Activated T-helper 1 cell treated with anti-CD3 and anti-CD28 coated beads, Interleukin-2, amount 50 U/mL, for 16 hours (primary cell): ENCODE measurements at places on chromosomes 5 and 9.

DNA sequence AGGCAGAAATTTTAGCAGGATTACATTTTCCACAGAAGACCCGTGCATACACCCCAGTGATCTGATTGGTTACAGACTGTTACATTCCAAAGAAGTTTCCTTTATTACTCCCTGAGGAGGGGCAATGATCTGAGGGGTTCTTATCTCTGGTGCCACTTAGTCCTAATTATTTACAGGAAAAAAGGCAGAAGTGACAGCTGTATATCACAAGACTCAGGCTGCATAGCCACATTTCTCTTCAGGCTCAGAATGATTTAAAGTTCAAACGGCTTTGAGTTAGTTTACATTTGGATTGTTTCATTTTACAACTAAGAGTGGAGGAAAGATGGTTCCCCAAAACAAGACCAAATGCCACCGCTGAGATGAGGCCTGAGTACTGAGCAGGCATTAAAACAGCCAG, 17.3 kb downstream of the NAIF1 start:
- DNase-seq = no peak

DNA sequence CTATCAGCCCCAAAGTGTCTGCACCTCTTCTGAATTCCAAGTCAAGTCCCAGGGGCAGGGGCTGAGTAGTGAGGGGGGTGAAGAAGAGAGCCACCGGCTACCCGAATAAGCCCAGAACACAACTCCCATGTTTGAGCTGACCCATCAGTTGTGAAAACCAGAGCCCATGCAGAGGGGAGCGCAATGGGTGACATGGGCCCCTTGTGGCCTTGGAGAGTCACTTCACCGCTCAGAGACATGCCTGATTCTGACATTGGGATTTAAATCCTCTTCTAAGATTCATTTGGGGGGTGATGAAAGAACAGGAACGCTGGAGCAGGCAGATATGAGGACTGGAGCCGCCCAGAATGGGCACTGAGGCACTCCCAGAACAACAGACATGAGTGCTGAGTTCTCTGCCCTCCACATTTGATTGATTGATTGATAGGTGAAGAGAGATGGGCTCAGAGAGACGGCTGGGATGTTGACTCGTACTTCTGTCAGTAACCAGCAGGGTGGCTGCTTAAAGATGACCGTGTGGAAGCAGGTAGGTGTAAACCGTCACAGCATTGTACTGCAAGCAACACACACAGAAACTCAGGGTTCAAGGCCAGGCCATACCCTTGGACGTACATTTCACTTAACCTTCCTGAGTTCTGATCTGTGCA, 74.3 kb downstream of the GPR21 start:
- no peak for DNase-seq

GRCh38 chr9:126158588-126159429, 167.8 kb upstream of the MVB12B start:
- no peak for DNase-seq

- DNase-seq = no peak
Measured at GRCh38 chr9:20880271-20880670, 151.2 kb downstream of the HACD4 start.

DNA sequence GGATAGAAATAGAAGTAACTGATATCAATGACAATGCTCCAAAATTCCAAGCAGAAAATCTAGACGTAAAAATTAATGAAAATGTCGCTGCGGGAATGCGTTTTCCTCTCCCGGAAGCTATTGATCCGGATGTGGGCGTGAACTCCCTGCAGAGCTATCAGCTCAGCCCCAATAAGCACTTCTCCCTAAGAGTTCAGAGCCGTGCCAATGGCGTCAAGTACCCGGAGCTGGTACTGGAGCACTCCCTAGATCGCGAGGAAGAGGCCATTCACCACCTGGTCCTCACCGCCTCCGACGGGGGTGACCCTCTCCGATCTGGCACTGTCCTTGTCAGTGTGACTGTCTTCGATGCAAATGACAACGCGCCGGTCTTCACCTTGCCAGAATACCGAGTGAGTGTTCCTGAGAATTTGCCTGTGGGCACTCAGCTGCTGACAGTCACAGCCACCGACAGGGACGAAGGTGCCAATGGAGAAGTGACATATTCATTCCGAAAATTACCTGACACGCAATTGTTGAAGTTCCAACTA, 818 bp downstream of the PCDHGA10 start:
- no peak for DNase-seq

GRCh38 chr5:378301-378891, 56.9 kb downstream of the AHRR start:
- DNase-seq = no peak

DNA sequence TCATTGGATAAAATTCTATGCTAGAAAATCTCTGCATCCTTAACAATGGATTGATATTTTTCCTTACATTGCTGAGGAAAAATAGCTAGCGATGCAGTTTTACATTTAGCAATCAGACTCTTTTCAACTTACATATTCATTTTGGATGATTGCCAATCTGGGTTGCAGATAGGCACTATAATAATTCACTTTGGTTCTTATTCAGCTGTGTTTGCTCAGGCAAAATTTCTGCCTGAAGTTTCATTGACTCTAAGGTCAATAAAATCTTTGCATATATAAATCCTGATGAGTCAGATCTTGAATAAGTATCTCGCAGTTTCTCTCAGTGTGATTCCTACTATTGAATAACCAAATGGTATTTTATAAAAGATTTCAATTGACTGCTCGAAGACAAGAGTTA, 1105.8 kb downstream of the CDH18 start:
- DNase-seq = no peak

DNA sequence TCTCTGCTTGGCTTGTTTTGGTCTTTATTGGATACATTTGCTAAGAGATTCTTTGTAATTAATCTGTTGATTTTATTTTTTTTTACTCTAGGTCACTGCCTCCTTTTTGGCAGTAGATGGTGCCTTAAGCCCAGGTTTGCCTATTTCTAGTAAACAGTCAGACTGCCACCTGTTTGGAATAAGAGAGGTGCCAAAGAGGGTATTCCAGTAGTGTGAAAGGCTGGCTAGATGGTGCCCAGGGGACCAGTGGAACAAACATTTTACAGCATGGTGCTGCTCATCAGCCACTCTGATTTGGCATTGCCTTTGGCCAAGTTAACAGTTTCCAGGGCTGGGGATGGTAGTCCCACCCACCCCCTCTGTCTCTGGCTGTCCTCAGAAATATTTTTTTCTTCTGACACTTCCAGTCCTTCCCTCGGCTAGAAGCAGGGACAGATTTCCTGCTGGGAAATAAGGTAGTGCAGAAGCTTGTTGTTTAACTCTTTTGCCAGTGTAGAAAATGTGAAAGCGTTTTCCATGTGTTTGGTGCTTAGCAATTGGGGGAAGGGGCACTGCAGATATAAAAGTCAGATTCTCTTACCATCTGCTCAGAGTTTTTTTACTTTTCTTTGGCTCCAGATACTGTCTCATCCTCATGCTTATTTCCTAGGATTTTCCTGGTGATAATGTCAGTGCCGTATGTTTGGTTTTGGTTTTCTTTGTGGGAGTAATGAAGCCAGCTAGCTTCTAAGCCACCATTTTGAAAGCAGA, 36.6 kb upstream of the FBXL7 start:
- DNase-seq = no peak

GRCh38 chr5:174532455-174533453, 191.6 kb upstream of the MSX2 start:
- DNase-seq = no peak

DNA sequence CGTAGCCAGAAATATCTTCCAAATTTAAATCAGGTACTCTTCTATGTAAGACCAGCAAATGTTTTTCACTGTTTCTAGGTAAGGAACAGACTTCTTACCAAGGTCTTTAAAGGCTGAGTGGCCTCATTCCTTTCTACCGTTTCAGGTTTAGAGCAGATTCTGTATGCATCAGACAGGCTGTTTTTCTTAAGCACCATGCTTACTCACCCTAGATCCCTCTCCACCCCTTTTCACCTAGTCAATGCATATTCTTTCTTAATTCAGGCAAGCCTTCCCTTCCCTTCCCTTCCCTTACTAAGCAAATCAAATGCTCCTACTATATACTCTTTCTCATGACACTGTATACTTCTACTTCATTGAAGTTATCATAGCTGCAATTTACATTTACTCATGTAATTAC, 70.7 kb downstream of the RFX3 start:
- DNase-seq = no peak
